Activated naive CD4-positive, alpha-beta T cell treated with Interleukin-2 at 50 U/mL for 16 hours (primary cell): ENCODE measurements at places on chromosomes 1 and 21.

- DNase-seq: no peak
Measured at GRCh38 chr21:41767606-41768436, 969 bp upstream of the RIPK4 start.

GRCh38 chr1:62025892-62026291 is 168.8 kb upstream of the L1TD1 start:
- DNase-seq: no peak

- DNase-seq: no peak
Measured at GRCh38 chr1:211635597-211636205, 39.7 kb downstream of the NEK2 start.

DNA sequence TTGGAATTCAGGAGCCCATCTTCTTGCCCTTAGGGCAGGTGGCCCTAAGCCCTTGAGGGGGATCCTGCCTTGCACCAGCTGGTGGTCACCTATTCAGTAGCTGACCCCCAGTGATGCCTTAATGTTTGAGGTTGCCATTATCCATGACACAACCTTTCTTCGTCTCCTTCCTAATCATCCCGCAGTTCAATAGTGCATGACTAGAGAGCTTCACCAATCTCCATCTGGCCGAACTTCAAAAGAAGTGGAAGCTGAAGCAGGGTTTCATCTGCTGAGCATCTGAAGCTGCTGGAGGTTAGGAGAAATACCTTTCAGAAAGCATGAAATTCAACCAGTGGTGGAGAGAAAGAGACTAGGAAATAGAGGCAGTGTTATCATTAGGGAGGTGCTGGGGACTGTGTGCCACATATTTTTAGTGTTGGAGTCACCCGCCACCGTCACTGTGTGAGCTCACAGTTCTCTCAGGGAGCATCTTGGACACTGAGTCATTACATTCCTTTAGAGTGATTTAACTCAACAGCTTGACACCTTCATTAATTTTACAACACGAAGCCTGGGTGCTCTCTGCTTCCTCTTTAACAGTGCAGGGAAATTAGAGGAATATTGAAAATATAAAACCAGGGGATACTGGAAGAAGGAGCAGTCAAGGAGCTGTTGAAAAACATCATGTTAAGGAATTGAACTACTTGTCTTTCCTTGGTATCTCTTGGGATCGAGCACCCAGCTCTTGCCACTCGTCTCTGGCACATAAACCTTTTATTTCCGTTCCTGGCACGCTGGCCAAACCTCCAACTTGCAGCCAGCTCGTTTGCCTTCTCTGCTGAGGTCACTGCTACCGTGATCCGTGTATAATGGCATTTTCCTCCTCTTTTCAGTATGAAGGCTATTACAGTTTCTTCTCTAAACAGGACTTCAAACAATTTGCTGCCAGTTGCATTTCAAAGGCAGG is 53.6 kb downstream of the PEX14 start:
- no peak for DNase-seq

- no peak for DNase-seq
Measured at GRCh38 chr1:230907472-230908205, 39.3 kb upstream of the C1orf198 start.

GRCh38 chr1:221228594-221228993 is 349.4 kb downstream of the HLX start:
- no peak for DNase-seq

- no peak for DNase-seq
Measured at GRCh38 chr1:154178911-154179811, 12.7 kb downstream of the TPM3 start.

- no peak for DNase-seq
Measured at GRCh38 chr21:44494418-44494817, 39.1 kb downstream of the LRRC3 start.

DNA sequence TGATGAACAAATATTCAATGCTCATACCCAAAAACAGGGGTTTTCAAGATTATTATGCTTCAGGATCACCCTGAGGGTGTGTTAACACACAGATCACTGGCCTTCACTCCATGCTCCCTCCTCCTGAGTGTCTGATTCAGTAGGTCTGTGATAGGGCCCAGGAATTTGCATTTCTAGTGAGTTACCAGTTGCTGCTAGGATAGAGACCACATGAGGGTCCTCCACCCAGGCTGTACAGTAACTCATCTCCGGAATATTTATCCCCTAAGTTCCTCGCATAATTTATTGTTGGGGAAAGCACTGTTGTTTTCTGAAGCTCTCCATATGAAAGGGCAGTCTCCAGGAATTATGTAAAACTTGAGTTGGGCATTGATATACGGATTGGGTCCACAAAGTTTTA is 1106.6 kb upstream of the B3GALT2 start:
- no peak for DNase-seq

DNA sequence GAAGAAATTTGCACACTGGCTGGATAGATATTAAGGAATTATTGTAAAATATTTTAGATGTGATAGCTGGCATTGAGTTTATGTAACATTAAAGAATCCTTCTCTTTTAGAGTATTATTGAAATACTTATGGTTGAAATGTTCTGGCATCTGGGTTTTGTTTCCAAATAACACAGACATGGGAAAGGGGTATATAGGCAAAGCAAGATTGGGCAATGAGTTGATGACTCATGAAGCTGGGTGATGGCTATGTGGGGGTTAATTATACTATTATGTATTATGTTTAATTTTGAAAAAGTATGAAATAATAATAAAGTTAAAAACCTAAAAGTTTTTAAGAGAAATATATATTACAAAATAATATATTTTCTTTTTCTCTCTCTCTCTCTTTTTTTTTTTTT is 12.5 kb upstream of the PTPN14 start:
- DNase-seq: no peak

DNA sequence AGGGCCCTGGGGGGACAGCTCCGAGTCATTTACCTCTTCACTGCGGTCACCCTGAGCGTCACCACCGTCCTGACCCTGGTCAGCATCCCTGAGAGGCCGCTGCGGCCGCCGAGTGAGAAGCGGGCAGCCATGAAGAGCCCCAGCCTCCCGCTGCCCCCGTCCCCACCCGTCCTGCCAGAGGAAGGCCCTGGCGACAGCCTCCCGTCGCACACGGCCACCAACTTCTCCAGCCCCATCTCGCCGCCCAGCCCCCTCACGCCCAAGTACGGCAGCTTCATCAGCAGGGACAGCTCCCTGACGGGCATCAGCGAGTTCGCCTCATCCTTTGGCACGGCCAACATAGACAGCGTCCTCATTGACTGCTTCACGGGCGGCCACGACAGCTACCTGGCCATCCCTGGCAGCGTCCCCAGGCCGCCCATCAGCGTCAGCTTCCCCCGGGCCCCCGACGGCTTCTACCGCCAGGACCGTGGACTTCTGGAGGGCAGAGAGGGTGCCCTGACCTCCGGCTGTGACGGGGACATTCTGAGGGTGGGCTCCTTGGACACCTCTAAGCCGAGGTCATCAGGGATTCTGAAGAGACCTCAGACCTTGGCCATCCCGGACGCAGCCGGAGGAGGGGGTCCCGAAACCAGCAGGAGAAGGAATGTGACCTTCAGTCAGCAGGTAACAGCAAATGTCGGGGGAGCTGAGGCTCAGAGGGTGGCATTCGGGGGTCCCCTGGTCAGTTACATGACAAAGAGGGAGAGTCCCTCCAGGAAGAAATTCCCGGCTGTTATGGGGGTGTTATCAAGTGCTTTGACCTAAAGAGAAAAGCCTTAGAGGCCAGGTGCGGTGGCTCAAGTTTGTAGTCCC is 12.6 kb downstream of the SLC45A1 start:
- DNase-seq: no peak

DNA sequence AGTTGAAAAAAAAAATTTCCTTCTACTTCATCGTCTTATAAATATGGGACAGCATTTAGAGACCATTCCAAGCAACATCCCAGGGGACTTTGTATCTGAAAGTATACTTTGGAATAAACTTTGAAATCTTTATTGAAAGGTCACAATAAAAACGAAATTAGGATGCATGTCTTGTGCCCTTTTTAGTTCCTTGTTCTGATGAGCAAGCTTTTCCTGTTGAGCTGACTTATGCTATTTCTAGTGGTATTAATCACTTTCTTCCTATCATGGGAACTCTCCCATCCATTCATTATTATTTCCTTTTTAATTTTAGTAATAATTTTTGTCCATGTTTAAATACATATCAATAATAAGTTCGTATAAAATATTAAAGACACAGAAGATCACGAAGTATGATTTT is 4.0 kb upstream of the GBP2 start:
- DNase-seq: no peak

GRCh38 chr1:15953294-15953771 is 22.6 kb downstream of the ZBTB17 start:
- no peak for DNase-seq

DNA sequence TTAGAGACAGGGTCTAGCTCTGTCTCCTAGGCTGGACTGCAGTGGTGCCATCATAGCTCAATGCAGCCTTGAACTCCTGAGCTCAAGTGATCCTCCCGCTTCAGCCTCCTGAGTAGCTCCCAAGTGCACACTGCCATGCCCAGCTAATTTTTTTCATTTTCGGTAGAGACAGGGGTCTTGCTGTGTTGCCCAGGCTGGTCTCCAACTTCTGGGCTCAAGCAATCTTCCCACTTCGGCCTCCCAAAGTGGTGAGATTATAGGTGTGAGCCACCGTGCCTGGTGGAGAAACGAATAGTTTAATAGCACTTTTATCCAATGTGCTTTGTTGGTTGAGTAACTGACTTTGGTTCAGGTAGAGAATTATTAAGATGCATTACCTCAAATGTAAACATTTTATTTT is 20.9 kb downstream of the PIK3CD start:
- DNase-seq: no peak

DNA sequence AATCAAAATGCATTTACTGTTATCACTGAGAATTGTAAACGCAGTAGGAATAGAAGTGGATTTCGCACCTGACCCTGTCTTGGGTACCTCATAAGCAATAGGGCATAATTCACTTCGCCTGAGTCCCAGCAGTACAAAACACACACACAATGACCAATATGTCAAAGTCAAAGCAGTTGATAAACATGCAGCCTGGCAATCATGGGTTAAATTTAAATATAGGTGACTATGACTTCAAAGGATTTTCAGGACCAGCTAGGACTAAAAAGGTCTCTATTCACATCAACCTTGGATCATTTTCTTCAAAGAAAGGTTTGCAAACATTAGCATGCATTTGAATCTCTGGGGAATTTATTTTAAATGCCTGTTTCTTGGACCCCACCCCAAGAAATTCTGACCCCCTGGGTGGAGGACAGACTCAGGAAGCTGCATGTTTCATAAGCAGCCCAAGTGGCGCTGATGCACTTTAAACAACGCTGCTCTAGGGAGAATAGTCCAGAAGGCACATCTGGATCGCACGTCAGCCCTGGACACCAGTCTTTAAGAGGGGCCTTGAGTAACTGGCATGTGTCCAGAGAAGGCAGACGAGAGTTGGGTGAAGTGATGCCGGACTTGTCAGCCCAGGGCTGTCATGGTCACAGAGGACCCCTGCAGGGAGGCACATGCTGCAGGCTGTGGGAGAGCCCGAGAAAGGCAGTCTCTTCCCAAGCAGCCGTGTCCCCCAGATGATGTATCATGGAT is 55.7 kb upstream of the EFHD2 start:
- DNase-seq: no peak

DNA sequence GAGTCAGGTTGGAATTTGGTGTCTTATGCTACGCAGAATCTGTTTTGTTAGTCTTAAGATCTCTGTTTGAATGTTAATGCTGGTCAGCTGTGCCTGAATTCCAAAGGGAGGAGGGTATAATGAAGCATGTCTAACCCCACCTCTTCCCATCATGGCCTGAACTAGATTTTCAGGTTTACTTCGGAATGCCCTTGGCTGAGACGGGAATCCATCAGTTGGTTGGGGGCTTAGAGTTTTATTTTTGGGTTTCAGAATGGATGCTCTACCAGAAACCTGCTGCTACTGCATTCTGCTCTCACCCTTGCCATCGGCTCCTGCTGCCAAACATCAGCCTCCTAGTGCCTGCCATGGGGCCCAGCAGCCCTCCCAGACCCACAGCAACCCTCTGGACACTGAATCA is 24.1 kb upstream of the ETV3 start:
- no peak for DNase-seq

- DNase-seq: no peak
Measured at GRCh38 chr1:201125800-201126199, 1.2 kb downstream of the ASCL5 start.

DNA sequence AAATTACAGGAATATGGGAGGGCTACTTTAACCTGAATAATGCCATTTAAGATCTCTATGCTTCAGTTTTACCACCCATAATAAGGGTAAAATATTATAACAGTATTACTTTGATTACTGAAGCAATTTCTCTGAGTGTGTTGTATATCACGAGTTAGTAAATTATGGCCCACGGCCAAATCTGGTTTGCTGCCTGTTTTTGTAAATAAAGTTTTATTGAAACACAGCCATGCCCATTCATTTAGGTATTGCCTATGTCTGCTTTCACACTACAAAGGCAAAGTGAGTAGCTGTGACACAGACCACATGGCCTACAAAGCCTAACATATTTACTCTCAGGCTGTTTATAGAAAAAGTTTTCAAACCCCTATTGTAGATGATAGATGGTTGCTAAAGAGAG is 156.8 kb downstream of the CDC42BPA start:
- DNase-seq: no peak

DNA sequence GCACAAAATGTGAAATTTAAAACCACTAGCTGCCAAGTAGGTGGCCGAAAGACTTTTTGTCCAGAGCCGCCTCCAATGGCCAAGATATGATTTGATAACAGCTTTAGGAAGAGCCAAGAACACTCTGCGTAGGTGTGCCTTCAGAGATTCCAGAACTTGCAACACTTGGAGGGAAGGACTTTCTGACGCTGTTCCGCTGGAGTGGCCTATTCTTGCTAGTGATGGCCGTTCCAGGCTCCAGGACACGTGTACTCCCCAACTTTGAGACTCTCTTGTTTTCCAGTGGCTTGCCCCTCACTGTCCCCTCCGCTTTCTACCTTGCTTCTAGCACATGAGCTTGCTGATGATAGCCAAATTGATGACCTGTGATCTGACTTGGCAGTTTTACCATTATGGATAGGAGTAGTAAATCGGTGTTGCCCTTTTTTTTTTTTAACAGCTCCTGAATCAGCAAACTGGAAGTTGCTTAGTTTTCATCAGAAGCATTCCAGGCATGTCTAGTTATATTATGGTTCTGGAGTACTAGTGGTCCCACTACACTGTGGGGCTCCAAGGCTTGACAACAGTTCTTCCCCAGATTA is 1.0 kb downstream of the PRDX6 start:
- DNase-seq: no peak
